ENCODE measurements at places on chromosomes 12 and 14. TPM values are rescaled to one million over a fixed set of nuclear protein-coding genes. Genes with fewer than 3 reads are reported as not detected.

- H3K27ac ChIP-seq, result no peak overlapping the region
- no peak for DNase-seq
- no peaks in the 10 kb centered on the region for H3K4me1 ChIP-seq
- no peaks in the 10 kb centered on the region for H3K36me3 ChIP-seq
- no peaks in the 10 kb centered on the region for H3K27me3 ChIP-seq
Measured at GRCh38 chr14:70884595-70885342, 22.5 kb upstream of the PCNX1 start.

DNA sequence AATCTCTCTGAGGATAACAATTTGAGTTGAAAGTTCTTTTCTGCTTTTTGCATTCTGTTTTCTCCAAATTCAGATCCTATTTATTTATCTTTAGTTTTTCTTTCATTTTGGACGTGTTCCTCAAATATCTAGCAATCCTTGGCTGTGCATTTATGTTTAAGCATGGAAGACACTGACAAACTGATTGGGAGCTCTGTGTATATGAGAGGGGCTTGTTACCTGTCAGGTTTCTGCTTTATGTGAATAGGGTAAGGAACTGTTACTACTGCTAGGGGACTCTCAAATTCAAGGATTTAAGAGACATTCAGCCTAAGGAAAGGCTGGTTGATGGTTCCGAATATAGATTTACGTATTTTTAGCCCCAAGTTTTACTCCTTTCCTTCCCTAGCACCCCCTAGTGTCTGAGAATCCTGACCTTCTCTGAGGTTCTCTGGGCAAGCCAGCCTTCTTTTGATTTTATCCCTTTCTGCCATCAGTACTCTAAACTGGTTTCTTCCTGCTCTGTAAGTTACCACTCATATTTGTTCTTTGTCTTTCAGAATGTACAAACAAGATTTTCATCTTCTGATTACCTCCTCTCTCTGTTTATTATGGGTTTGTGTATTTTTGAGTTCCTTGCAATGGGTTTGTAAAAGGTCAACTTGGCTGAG is 30.5 kb downstream of the YLPM1 start:
- no peak overlapping the region for H3K27ac ChIP-seq
- no peaks in the 10 kb centered on the region for H3K36me3 ChIP-seq
- DNase-seq, result no peak
- H3K4me3 ChIP-seq, result no peak overlapping the region

DNA sequence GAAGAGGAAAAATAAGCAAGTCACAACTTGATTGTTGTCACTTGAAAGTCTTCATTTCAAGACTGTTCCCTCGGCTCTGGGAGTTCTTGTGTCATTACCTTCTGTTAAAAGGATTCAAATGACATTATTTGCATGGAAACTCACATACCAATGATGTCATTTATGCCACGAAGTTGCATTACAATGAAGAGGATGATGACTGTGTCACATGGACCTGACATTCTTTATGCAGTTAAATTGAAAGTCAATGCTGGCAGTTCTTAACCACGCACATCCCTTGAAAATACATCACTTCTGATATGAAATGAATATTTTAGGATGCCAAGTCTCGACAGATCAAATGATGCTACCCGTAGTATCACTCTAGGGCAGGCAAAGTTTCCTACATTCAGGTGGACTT is 1069.5 kb downstream of the VRK1 start:
- H3K27ac ChIP-seq, result no peak overlapping the region
- DNase-seq, result no peak
- H3K4me3 ChIP-seq, result no peak overlapping the region
- H3K4me1 ChIP-seq, result no peaks in the 10 kb centered on the region
- H3K36me3 ChIP-seq, result no peaks in the 10 kb centered on the region

DNA sequence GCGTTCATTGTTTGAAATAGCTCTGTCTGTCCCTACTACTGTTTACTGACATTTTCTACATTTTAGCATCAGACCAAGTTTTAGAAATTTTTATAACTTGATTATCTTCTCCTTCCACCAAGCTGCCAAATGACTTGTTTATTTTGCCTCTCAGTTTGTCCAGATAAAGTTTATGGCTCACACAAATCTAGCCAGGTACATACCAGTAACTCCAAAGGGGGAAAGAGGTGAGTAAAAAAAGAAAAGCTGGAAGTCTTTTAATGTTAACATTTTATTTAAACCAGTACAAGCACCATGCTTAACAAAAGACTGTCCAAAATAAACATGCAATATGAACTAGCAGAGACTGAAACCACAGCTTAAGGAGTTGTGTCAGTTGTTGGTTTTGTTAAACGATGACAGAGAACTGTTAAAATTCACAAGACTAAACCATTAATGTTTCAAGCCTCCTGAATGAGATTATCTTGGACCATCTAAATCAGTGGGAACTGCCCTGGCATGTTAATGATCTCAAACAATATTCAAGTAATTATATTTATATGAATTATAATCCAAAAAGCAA is 14.5 kb downstream of the GMFB start:
- no peaks in the 10 kb centered on the region for H3K27me3 ChIP-seq
- no peaks in the 10 kb centered on the region for H3K4me1 ChIP-seq
- peaks cover 8% of the 10 kb centered on the region for H3K36me3 ChIP-seq
- no peak overlapping the region for H3K27ac ChIP-seq
- no peak overlapping the region for H3K4me3 ChIP-seq

DNA sequence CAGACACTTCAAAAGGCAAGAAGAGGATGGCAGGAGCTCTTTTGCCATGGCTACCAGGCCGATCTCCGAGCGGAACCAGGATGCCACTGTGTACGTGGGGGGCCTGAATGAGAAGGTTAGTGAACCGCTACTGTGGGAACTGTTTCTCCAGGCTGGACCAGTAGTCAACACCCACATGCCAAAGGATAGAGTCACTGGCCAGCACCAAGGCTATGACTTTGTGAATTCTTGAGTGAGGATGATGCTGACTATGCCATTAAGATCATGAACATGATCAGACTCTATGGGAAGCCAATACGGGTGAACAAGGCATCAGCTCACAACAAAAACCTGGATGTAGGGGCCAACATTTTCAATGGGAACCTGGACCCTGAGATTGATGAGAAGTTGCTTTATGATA is 9.8 kb downstream of the GARIN2 start:
- no peaks in the 10 kb centered on the region for H3K4me1 ChIP-seq
- DNase-seq, result no peak
- no peaks in the 10 kb centered on the region for H3K36me3 ChIP-seq
- H3K27ac ChIP-seq, result no peak overlapping the region
- no peak overlapping the region for H3K4me3 ChIP-seq

- H3K4me1 ChIP-seq, result peaks cover 60% of the 10 kb centered on the region
- no peaks in the 10 kb centered on the region for H3K27me3 ChIP-seq
- H3K4me3 ChIP-seq, result no peak overlapping the region
- peak overlapping the region; percentile 73 for H3K27ac ChIP-seq
Measured at GRCh38 chr12:3120701-3121100, 43.5 kb downstream of the TSPAN9 start.

DNA sequence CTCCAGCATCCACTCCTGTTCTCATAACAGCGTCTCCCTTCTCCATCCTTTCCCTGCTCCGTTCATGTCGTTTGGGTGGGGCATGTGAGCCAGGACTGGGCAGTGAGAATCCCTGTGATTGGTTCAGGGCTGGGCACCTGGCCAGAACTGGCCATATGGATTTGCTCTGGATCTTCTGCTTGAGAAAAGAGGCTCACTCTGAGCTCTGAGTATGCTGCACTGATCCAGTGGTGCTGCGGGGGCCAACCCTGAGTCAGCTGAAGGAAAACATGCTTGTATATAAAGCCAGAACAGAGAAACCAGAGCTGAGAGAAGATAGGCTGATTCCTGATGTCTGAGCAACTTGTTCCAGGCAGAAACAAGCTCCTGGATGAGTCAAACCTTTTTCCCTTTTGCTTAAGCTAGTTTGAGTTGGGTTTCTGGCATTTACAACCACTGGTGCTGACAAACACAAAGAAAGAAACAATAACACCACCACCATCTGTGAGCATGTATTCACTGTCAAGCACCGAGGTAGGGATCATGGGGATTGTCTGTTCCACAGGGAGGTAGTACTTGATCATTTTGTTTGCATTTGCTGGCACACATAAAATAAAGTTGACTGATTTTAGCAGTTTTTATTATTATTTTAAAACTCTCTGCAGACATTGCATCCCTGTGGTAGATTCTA is 14.0 kb upstream of the HPD start:
- no peak overlapping the region for H3K4me3 ChIP-seq
- DNase-seq, result no peak
- H3K36me3 ChIP-seq, result no peaks in the 10 kb centered on the region
- H3K4me1 ChIP-seq, result no peaks in the 10 kb centered on the region
- no peaks in the 10 kb centered on the region for H3K27me3 ChIP-seq

DNA sequence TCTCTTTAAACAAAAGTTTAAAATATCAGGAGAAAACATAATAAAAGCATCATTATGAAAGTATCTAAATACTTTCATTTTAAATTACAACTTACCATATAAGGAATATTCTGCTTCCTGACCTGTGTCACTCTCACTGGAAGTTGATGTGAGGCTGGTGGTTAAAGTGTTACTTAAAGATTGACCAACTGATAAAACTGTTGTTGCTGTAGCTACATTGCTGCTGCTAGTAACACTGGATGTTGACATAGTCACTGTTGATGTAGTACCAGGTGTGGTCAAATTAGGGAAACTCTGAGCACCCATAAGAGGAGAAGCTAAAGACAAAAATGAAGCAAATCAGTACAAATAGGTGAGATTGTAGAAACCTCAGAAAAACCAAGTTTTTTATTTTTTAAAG is 79.9 kb downstream of the HECTD1 start:
- DNase-seq, result no peak
- no peaks in the 10 kb centered on the region for H3K27me3 ChIP-seq
- H3K36me3 ChIP-seq, result no peaks in the 10 kb centered on the region
- H3K27ac ChIP-seq, result no peak overlapping the region

- no peak overlapping the region for H3K4me3 ChIP-seq
- no peaks in the 10 kb centered on the region for H3K27me3 ChIP-seq
- peaks cover 37% of the 10 kb centered on the region for H3K4me1 ChIP-seq
- DNase-seq, result no peak
- no peaks in the 10 kb centered on the region for H3K36me3 ChIP-seq
Measured at GRCh38 chr14:91897106-91897701, 29.9 kb upstream of the TC2N start.

GRCh38 chr14:81471062-81471461 is 62.6 kb downstream of the SEL1L start:
- H3K4me1 ChIP-seq, result peaks cover 17% of the 10 kb centered on the region
- H3K27ac ChIP-seq, result no peak overlapping the region
- DNase-seq, result no peak
- no peaks in the 10 kb centered on the region for H3K36me3 ChIP-seq
- no peak overlapping the region for H3K4me3 ChIP-seq
- no peaks in the 10 kb centered on the region for H3K27me3 ChIP-seq

- H3K27ac ChIP-seq, result no peak overlapping the region
- H3K4me3 ChIP-seq, result no peak overlapping the region
- no peak for DNase-seq
- H3K4me1 ChIP-seq, result no peaks in the 10 kb centered on the region
- H3K27me3 ChIP-seq, result no peaks in the 10 kb centered on the region
Measured at GRCh38 chr12:89411234-89411633, 58.9 kb upstream of the DUSP6 start.

DNA sequence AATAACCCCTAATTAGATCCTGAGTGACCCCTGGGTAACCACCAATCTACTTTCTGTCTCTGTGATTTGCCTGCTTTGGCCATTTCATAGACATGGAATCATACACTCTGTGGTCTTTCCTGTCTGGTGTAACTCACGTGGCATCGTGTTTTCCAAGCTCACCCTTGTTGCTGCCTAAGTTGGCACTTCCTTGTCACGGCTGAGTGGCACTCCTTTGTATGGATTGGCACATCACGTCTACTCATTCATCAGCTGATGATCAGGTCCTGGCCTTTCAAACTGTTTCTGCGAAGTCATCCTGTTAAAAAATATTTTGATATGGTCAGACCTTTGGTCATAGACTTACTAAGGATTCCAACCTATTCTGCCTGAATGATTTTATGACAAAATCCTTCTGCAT is 87.7 kb downstream of the GLT1D1 start:
- H3K27me3 ChIP-seq, result no peaks in the 10 kb centered on the region
- DNase-seq, result no peak
- no peak overlapping the region for H3K27ac ChIP-seq
- no peak overlapping the region for H3K4me3 ChIP-seq
- H3K4me1 ChIP-seq, result no peaks in the 10 kb centered on the region

DNA sequence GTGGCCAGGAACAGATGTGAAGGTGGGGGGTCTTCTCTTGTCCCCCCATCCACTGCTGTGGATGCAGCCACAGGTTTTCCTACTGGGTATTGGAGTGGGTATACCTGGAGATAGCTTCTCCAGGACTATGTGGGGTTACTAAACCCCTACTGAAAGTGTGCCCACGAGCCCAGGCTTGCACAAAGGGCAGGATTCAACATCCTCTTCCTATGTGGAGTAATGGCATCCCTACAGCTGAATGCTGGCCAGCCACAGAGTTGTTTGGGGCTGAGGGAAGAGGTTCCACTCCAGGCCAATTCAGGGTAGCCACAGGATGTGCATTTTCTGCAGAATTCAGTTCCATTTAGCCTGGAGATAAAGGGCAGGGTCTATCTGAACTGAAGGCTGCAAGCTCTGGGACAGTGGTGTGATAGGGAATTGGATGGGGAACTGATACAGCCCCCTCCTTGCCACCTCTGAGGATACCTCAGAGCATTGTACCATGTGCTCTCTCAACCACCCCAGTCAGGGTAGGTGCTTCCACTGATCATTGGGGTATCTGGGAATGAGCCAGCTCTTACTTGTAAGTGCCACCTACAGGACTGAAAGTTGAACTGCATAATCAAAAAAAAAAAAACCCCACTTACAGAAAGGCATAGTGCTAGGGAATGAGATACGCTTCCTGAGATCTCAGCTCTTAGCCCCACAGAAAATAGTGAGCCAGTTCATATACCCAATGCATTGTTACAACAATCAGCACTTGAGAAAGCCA is 187.1 kb downstream of the KITLG start:
- DNase-seq, result no peak
- peaks cover 12% of the 10 kb centered on the region for H3K4me1 ChIP-seq
- no peaks in the 10 kb centered on the region for H3K36me3 ChIP-seq
- H3K27me3 ChIP-seq, result no peaks in the 10 kb centered on the region
- no peak overlapping the region for H3K27ac ChIP-seq

GRCh38 chr14:93128725-93129459 is 13.2 kb upstream of the ITPK1 start:
- peaks cover 18% of the 10 kb centered on the region for H3K4me1 ChIP-seq
- no peak overlapping the region for H3K4me3 ChIP-seq
- no peaks in the 10 kb centered on the region for H3K27me3 ChIP-seq
- no peak for DNase-seq
- no peak overlapping the region for H3K27ac ChIP-seq

NRDE2 gene
- total RNA-seq, result 7.9 TPM

EML1 gene
- 32.7 TPM for total RNA-seq

IAPP gene
- total RNA-seq, result not detected

TAS2R14 gene
- 5.2 TPM for total RNA-seq

KLHDC2 gene
- total RNA-seq, result 77.8 TPM

POTEM gene
- total RNA-seq, result not detected
